Ovary (tissue), 10 donors: ENCODE measurements at places on chromosomes 2 and 18.

GRCh38 chr2:196566961-196567666 lies 72.4 kb upstream of the CCDC150 start:
- H3K36me3 ChIP-seq, result no peaks in the 10 kb centered on the region
- no peak overlapping the region for H3K4me3 ChIP-seq
- no peak for DNase-seq

GRCh38 chr2:182499706-182500470 lies 73.1 kb upstream of the PDE1A start:
- H3K4me1 ChIP-seq, result no peaks in the 10 kb centered on the region
- DNase-seq, result no peak
- H3K27ac ChIP-seq, result no peak overlapping the region

- no peaks in the 10 kb centered on the region for H3K4me1 ChIP-seq
- no peak overlapping the region for H3K27ac ChIP-seq
- no peaks in the 10 kb centered on the region for H3K27me3 ChIP-seq
- DNase-seq, result no peak
These were observed 969.6 kb upstream of the PIK3C3 start for GRCh38 chr18:40985436-40985835.

GRCh38 chr18:62721839-62722795 lies 6.8 kb downstream of the PHLPP1 start:
- H3K4me3 ChIP-seq, result no peak overlapping the region
- no peak for DNase-seq
- H3K36me3 ChIP-seq, result no peaks in the 10 kb centered on the region
- no peak overlapping the region for H3K27ac ChIP-seq

DNA sequence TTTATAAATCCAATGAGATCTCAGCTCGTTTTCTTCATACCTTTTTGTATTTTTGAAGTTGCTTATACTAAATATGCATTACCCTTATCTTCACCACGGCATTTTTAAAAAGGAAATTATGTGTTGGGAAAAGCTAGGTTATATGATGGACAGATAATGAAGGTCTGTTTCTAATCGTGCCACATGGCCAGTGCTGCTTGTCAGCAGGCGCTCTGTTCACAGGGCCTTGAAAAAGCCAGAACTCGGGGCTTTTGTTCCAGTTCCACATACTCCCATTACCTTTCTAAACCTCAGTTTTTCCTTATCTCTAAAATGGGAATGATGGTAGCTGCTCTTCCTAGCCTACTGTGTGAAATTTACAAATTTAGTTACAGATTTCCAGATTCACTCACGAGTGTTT lies 42.0 kb downstream of the EPAS1 start:
- H3K36me3 ChIP-seq, result no peaks in the 10 kb centered on the region
- H3K27ac ChIP-seq, result peak overlapping the region; percentile 65
- H3K27me3 ChIP-seq, result no peaks in the 10 kb centered on the region
- no peak for DNase-seq
- H3K4me3 ChIP-seq, result no peak overlapping the region

GRCh38 chr2:128474962-128475361 lies 156.3 kb upstream of the HS6ST1 start:
- no peaks in the 10 kb centered on the region for H3K27me3 ChIP-seq
- no peak overlapping the region for H3K4me3 ChIP-seq
- H3K36me3 ChIP-seq, result no peaks in the 10 kb centered on the region
- peaks cover 2% of the 10 kb centered on the region for H3K4me1 ChIP-seq
- no peak for DNase-seq
- no peak overlapping the region for H3K27ac ChIP-seq
